ENCODE measurements at places on chromosomes 16 and 17. TPM values are rescaled to one million over a fixed set of nuclear protein-coding genes. Genes with fewer than 3 reads are reported as not detected.

- no peak for ATAC-seq
Measured at GRCh38 chr17:45339646-45340605, 23.1 kb upstream of the MAP3K14 start.

- no peak for ATAC-seq
Measured at GRCh38 chr17:60080545-60080944, 1.8 kb upstream of the HEATR6 start.

The AANAT gene
- total RNA-seq, result not detected

The SCN4A gene
- 0.15 TPM for total RNA-seq

The MAF gene
- 42.0 TPM for total RNA-seq
